ENCODE measurements at places on chromosomes 11 and 22. TPM values are rescaled to one million over a fixed set of nuclear protein-coding genes. Genes with fewer than 3 reads are reported as not detected.

Gene FAM89B
- total RNA-seq, result 102 TPM

DNA sequence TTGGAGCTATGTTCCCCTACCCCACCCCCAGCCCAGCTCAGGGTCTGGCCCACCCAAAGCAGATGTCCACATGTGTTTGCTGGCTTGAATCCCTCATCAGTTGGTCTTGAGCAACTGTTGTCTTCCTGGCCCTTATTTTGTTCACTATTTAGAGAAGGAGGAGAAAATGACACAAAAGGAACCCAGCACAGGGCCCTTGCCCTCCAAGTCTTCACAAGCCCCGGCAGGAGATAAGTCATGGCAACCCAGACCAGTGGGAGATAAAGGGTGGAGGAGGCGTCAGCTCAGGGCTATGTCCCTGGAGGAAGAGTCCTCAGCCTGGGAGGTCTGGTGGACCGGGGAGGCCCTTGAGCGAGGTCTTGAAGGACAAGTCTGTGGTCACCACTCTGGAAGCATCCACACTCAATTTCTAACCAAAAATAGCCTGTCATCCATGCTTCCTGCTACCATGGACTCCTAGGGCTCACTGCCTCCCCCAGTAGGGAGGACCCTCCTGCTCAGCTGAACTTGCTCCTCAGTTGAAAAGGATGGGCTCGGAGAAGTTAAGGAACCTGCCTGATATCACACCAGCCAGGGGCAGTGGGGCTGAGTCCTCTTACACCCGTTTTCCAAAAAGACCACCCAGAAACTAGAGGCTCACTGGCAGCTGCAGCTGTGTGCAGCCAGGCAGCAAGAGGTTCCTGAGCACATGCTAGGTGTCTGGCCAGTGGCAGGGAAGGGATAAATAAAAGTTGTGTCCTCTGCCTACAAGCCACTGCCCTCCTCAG, 1.8 kb upstream of the RAB3IL1 start:
- H3K27ac ChIP-seq, result no peak overlapping the region
- H3K4me1 ChIP-seq, result no peaks in the 10 kb centered on the region
- H3K36me3 ChIP-seq, result no peaks in the 10 kb centered on the region
- H3K4me3 ChIP-seq, result no peak overlapping the region
- DNase-seq, result no peak
- no peaks in the 10 kb centered on the region for H3K27me3 ChIP-seq

GRCh38 chr11:59857439-59858434, 8.6 kb downstream of the TCN1 start:
- H3K27me3 ChIP-seq, result no peaks in the 10 kb centered on the region
- DNase-seq, result no peak
- H3K4me3 ChIP-seq, result no peak overlapping the region

DNA sequence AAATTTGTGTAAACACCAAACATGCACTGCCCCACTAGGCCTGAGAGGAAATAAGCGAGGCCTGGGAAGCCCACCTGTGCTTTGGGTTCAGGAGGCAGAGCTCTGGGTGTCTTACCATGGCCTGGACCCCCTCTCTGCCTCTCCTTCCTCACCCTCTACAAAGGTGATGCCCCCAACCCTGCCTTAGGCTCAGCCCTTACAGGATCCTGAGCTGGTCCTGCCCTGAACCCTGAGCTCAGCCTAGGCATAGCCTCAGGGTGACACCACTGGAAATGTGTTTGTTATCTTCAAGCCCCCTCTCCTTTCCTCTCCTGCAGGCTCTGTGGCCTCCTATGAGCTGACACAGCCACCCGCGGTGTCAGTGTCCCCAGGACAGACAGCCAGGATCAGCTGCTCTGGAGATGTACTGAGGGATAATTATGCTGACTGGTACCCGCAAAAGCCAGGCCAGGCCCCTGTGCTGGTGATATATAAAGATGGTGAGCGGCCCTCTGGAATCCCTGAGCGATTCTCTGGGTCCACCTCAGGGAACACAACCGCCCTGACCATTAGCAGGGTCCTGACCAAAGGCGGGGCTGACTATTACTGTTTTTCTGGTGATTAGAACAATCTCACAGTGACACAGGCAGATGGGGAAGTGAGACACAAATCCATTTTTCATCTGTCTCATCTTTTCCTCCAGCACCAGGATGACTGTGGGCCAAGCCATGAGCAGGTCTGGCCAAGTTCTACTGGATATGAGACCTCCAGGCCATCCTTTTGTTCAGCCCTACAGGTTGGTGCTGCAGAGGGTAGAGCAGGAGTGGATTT, 117.8 kb downstream of the GGTLC2 start:
- no peak overlapping the region for H3K4me3 ChIP-seq
- no peaks in the 10 kb centered on the region for H3K36me3 ChIP-seq
- no peaks in the 10 kb centered on the region for H3K4me1 ChIP-seq
- H3K27me3 ChIP-seq, result no peaks in the 10 kb centered on the region
- no peak overlapping the region for H3K27ac ChIP-seq
- DNase-seq, result no peak

- H3K27me3 ChIP-seq, result no peaks in the 10 kb centered on the region
- DNase-seq, result no peak
- no peak overlapping the region for H3K27ac ChIP-seq
- no peaks in the 10 kb centered on the region for H3K36me3 ChIP-seq
- H3K4me3 ChIP-seq, result no peak overlapping the region
Measured at GRCh38 chr22:30859714-30860095, 108.9 kb downstream of the MORC2 start.

DNA sequence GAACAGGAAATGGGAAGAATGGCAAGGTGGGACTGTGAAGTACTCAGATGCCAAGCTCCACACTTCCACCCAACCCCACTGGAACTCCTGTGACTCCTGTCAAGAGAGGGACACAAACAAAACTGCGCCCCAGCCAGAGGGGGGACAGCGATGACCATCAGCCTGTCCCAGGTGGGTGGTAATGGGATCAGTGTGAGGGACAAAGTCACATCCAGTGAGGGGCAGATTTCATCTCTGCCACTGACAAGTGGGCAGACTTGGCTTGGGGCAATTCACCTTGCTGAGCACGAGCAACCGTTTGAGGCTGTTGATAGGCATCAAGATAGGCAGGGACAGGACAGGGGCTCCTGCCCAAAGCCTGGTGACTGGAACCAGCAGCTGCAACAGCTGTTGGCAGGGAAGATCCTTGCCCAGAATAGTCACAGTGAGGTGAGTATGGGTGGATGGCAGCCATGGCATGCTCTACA, 105.4 kb upstream of the PITPNB start:
- H3K27ac ChIP-seq, result no peak overlapping the region
- DNase-seq, result no peak
- no peaks in the 10 kb centered on the region for H3K27me3 ChIP-seq
- no peaks in the 10 kb centered on the region for H3K4me1 ChIP-seq
- H3K4me3 ChIP-seq, result no peak overlapping the region
- H3K36me3 ChIP-seq, result no peaks in the 10 kb centered on the region

All from Panc1 (cell line).